ENCODE measurements at places on chromosomes 4 and X.

DNA sequence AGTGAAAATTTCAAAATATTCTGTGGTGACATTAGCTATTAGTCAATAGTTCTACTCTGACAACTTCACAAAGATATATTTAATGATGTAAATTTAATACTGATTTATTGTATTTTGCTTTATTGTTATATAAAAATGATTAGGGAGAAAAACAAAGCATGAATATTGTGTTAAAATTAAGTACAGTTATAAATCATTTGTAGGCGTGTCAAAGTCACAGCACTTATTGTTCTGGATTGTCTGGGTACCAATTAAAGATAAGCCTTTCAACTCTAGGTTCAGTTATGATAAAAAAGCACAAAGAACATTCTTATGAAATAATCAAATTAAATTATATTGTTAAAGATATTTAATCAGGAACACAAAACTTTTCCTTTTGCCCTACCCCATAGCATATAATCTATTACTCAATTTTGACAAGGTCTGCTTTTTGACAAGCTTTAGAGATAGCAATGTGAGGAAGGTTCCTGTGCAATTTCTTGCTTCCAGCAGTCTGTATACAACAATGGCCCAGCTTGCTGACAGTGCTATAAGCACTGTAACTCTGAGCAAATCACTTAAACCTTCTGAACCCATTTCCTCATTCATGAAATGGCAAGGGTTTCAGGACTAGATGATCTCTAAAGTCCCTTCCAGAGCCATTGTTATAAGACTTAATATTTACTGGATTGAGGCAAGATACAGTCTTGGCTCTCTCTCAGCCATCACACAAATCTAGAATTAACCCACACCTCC, 910.3 kb upstream of the LCORL start:
- no peak for DNase-seq

GRCh38 chr4:102387552-102388150, 42.4 kb upstream of the SLC39A8 start:
- DNase-seq: no peak

DNA sequence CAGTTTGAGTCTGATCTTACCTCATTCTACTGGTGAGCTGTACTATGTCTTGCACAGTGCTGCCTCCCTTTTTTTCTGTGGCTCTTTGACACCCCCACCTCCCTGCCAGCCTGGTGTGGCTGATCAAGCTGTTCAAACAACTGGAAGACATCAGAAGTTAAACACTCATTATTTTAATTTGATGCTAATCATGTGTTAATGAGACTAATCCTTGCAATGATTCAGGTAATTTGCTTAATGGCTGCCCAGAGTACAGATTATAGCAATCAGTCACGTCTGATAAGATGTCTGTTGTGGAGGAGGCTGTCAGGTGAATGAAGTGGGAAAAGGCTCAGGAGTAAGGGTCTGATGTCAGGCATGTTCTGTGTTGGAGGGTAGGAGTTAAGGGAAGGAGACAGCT, 87.4 kb upstream of the GK2 start:
- no peak for DNase-seq

GRCh38 chr4:123507376-123507775, 110.8 kb downstream of the SPRY1 start:
- DNase-seq: no peak

GRCh38 chrX:3990569-3990968, 277.1 kb upstream of the PRKX start:
- DNase-seq: no peak

DNA sequence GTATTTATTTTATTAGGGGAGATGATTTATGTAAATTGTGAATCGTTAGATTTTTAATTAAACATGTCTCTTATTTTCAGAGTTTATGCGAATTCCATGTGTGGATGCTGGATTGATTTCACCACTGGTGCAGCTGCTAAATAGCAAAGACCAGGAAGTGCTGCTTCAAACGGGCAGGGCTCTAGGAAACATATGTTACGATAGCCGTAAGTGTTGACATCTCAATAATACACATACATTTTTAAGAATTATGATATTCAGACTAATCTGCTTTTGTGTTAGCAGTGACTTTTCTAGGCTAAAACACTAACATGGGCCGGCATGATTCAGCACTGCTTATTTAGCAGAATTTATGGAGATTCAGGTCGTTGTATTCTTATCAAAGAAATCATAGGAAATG, 91.2 kb downstream of the RAP1GDS1 start:
- no peak for DNase-seq

- no peak for DNase-seq
These were observed 830.9 kb downstream of the TECRL start for GRCh38 chr4:63578383-63578782.

DNA sequence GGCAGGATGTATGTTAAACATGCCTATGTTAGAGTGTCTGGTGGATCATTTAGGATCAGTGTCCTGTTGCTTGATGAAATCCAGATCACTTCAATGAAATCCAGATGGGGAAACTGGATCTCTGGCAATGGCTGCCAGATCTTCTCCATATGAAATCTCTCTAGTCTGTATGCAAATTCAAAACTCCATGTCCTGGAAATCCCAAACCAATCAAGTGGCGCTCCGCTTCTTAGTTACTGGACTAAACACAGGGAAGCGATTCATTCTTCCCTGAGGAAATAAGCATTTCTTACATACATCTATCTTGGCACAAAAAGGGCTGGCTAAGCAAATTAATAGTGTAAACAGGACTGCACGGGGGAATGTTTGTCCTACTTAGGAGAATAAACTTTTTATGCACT, 94.9 kb downstream of the HDAC8 start:
- DNase-seq: no peak
